Cerebellum (tissue), 4 donors: ENCODE measurements at places on chromosomes 5 and 9. TPM values are rescaled to one million over a fixed set of nuclear protein-coding genes. Genes with fewer than 3 reads are reported as not detected.

CER1 gene
- total RNA-seq: 1.2 TPM

C9orf50 gene
- not detected for total RNA-seq

IL13 gene
- not detected for total RNA-seq

GRCh38 chr5:163760498-163760897, 255.1 kb downstream of the MAT2B start:
- no peak for DNase-seq

DNA sequence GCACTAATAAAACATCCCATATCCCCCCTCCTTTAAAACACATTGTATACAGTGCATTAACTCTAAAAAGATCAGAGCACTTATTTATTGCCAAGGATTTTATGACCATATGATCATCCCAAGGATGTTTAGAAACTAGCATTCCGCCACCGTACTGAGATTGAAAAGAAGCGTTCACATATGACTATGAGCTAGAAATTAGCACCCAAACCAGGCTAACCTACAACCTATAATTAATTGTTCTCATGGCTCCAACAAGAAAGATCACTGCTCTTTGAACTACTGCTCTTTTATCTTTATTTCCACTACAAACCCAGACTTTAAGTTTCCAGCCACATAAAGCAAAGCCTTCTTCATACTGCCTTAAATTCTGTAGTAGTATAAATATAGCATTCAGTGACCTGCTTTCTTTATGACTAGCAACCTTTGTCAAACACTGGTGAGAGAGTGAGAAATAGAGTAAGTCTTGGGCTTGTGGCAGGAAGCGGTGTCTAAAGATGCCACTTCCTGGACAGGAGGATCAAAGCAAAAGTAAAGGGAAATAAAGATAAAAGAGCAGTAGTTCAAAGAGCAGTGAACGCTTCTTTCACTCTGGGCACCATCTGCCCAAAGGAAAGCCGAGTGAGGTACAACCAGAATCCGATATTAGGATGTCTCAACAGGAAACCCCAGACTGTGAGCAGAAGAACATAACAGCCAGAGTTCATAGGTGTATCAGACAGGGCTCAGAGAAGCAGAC, 151.1 kb upstream of the ERCC6L2 start:
- no peak for DNase-seq

DNA sequence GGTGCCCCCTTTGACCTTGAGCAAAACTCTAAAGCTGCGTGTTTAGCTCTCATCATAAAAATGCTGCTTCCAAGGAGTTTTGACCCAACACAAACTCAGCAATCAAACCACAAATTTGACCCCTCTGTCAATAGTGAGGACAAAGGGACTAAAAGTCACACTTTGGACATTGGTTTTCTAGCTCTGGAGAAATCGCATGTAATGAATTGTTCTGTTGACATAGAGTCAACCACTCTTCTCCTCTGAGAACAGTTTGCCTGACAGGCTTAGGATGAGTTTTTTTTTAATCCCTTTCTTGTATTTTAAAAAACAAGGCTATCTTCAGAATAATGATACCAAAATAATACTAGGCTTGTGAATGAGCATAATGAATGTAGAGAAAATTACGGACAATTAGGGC, 61.1 kb upstream of the MAN2A1 start:
- DNase-seq: no peak

DNA sequence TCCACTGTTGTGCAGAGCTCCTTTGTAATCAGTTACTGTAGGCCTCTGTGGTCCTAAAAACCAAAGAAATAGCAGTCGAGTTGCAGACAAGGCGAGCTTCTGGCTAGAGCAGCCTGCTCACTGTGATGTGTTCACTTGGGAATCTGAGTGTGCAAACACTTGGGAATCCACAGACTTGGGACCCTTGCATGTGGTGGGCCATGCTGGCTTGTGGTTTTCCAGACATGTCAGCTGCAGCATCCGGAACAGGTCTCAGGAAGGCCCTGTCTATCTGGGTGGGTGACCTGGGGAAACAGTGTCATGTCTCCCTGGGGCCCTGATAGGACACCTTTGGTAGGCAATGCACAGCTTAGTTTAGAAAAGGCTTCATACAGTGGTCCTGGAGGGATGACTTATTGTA, 66.4 kb downstream of the WWC1 start:
- no peak for DNase-seq

DNA sequence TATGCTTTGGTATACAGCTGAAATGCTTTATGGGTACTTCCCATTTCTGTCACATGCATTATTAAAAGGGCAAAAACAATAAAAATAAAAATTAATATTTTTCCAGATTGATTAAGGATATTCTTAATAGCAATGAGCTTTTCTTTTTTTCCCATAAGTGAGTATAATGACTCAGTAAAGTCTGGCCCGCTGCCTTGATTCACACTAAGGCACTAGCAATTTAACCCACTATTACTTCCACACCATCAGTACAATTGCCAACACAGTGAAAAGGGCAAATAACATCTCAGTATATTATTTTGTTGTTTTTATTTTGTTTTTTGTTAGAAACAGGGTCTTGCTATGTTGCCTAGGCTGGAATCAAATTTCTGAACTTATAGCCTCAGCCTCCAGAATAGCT, 150.1 kb downstream of the RNF180 start:
- DNase-seq: no peak

DNA sequence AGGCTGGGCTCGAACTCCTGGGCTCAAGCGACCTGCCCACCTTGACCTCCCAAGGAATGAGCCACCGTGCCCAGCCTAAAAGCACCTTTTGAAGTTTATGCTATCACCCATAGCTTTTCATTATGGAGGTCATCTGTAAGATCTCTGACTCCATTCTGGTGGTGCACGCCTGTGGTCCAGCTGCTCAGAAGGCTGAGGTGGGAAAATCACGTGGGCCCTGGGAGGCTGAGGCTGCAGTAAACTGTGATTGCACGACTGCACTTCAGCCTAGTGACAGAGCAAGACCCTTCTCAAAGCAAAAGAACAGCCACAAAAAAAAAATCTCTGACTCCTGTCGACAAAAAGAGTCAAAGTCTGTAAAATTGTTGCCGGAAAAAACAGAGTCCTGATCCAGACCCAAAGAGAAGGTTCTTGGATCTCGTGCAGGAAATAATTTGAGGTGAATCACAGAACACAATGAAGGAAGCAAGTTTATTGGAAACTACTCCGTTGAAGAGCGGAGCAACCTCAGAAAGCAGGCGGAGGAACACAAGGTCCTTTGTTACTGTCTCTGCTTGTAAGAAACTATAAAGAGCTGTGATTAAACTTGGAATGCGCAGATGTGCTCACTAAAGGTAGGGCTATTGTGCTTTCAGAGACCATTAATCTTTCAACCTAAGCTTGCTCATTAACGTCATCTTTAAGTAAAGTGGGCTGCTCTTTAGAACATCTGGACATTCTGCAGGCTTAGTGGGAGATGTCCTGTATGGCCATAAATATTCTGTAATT, 2.0 kb upstream of the HAUS6 start:
- no peak for DNase-seq

GRCh38 chr5:2741956-2742355, 9.5 kb downstream of the IRX2 start:
- DNase-seq: no peak

DNA sequence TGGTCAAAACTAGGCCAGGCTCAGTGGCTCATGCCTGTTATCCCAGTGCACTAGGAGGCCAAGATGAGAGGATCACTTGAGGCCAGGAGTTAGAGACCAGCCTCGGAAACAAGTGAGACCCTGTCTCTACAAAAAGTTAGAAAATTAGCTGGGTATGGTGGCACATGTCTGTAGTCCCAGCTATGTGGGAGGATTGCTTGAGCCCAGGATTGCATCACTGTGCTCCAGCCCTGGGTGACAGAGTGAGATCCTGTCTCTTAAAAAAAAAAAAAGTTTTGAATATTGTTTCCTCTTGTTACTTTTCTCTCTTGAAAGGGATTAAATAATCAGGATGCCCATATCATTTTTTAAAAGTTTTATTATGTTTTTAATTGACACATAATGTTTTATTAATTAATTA, 7.6 kb downstream of the ARHGEF37 start:
- DNase-seq: no peak

GRCh38 chr5:73443829-73444498, 4.6 kb downstream of the FOXD1 start:
- no peak for DNase-seq

DNA sequence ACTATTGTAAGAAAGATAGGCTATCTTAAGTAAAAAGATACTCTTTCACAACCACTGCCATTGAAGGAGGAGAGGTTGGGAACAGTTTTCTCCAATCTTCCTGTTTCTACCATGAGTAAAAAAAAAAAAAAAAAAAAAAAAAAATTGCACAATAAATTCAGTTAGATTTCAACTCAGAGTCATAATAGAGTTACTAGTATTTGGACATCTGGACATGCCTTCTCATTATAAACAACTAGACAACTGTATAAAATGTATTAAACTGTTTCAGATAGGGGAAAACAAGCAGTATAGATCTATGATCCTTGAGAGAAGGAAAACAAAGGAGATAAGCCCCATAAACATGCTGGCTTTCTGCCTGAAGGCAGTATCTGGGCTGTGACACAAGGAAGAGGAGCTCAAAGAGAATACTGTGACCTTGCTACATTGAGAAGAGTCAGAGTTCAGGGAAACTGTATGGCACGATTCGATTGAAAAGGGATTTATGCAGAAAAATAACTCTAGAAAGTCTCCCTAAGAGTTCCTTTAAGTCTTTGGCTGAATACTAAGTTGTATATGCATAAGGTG, 249.2 kb upstream of the POU5F2 start:
- no peak for DNase-seq

DNA sequence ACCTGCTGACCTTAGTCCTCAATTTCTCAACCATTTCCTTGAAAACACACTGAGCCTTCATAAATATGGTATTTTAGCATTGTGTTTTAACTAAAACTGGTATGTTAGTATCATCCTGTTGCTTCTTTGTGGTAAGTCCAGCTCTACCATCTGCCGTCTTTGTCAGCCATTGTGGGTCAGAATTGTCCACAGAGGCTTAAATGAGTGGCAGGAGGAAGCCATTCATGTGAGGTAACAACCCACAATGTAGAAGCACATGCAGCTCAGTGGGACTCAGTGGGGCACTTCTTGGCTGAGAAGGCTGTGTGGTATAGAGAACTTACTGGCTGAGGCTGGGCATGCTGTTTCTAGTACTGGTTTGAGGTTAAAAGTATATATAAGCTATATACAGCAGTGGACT, 149.2 kb upstream of the NR3C1 start:
- DNase-seq: no peak

DNA sequence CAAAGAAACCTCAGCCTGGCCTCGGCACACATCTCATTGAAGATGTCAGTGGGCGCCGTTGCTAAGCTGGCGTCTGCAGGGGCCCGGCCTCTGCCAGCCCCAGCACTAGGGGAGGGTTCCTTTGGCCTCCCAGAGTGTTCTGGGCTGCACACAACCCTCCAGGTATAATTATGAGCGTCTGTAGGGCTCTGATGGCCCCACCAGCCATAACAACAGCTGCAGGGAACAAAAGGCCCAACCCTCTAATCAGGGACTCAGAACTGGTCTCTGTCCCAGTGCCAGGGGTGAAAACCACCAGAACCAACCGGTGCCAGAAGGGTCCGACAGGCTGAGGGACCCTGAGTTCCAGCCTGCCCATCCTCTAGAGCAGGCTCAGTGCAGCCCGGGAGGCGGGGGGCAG, 39.5 kb upstream of the SLC12A7 start:
- no peak for DNase-seq

GRCh38 chr5:125228363-125229070, 482.1 kb upstream of the ZNF608 start:
- DNase-seq: no peak

DNA sequence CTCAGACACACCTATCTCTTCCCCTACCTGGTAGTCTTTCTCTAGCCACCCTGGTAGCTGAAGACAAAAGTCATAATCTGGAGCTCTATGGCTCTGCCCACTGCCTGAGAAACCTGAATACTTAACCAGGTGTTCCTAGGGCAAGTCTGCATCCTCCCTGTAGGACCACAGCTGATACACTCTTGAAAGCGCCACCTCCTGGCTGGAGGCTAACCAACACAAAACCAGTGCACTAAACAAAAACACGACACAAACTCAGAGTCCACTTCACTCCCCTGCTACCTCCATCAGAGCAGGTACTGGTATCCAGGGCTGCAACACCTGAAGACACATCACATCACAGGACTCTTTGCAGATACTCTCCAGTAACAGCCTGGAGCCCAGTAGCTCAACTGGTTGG, 84.6 kb upstream of the ANXA1 start:
- no peak for DNase-seq

DNA sequence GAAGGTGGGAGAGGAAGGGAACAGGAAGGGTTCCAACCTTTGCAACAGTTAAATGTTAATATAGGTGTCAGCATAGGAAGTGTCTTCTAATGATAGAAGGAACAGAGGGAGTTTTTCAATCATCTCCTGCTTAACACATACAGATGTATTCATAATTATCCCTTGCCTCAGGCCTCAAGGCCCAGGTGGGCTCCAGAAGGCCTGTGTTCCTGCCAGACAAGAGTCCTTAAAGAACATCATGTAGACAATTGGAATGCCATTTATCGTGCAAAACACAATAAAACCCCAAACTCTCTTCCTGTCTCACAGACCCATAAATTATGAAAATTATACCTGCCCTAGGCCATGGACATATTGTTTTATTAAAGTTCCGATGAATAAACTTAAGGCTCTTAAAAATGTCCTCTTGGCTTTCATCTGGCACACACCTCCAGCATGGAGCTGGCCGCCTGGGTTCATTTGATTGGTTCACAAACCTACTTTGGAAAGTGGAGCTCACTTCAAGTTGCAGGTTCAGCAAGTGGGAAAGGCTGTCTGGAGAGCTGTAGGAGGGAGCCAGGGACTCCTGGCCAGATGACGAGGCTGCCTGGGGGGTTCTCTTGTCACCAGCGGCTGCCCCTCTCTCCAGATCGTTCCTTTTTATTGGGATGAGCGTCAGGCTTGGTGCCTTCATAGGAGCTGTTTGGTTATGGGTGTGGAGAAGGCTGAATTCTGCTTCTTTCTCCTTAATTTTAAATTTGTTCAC, 17.5 kb downstream of the SPRY4 start:
- no peak for DNase-seq

GRCh38 chr9:32385152-32385884, 875 bp downstream of the ACO1 start:
- DNase-seq: no peak

DNA sequence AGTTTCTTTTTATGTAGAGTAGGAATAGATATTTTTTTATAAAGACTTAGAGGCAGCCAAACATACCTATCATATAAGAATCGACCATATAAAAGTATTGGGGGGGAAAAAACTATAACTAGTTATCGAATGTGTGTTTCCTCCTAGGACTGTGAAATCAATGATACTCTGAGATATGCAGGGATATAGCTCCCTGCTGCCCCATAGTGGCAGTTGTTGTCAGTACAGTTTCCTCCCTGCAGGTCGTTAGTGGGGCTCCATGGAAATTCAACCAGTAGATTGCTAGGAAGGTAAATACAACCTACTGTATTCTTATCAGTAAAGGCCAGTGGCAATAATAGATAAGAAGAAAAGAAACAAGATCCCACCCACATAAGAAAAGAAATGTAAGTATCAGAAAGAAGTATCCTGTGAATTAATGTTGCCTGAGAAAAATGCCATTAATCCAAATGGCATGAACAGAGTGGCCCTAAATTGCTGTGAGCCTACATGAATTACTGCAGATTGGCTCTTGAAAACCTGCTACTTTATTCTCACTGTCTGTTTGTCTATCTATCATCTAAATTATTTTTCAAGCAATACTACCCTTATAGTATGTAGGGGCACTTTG, 136.9 kb upstream of the FBN2 start:
- no peak for DNase-seq
